ENCODE measurements at places on chromosomes 11 and 22.

DNA sequence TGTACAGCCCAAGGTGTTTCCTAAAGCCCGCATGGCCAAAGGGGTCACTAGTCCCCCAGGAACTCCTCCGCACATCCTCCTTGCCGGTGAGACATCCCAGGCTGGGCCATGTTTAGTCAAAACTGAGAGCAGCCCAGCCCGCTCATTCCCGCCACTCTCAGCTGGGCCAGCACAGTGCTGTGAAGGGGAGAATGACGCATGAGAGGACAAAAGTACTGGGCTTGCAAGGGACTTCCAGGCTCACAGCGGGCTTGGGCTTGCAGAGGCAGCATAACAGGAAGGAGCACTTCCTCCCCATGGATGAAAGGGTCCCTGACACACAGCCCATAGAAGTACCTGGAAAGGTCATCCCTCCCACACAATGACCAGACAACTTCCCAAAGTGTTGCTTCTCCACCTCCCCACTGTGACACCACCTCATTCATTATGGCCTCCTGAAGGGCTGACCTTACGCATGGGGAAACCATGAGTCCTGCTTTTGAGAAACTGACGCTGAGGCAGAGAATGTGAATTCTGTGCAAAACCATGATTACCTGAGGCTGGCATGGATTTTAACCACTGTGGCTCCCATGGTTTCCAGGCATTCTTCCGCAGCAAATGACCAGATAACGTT is 19.1 kb downstream of the ETS1 start:
- DNase-seq = no peak

DNA sequence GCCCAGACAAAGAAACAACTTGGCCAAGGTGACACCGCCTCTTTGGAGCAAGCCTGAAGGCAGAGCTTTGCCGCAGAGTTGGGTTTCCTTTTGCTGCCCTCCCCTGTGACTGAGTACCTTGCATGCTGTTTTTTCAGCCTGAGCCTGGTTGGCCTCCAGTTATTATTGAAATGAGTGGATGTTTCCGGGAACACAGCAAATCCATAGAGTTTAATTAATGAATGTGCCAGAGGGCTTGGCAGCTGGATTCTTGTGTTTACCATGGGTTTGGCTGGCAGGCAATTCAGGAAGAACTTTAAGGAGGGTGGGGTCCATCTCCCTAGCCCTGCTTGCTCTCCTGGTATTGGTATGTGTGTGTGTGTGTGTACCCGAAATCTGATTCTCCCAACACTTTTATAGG is 65.6 kb upstream of the CRYBB3 start:
- no peak for DNase-seq

GRCh38 chr11:129458756-129459535 is 83.3 kb downstream of the BARX2 start:
- DNase-seq = no peak

- DNase-seq = no peak
Observed at GRCh38 chr22:43411869-43412807, at the start of gene MPPED1. Gene MPPED1 (plus strand): TSS chr22:43412014. CDS start chr22:43424986, 12,972 bp downstream.

DNA sequence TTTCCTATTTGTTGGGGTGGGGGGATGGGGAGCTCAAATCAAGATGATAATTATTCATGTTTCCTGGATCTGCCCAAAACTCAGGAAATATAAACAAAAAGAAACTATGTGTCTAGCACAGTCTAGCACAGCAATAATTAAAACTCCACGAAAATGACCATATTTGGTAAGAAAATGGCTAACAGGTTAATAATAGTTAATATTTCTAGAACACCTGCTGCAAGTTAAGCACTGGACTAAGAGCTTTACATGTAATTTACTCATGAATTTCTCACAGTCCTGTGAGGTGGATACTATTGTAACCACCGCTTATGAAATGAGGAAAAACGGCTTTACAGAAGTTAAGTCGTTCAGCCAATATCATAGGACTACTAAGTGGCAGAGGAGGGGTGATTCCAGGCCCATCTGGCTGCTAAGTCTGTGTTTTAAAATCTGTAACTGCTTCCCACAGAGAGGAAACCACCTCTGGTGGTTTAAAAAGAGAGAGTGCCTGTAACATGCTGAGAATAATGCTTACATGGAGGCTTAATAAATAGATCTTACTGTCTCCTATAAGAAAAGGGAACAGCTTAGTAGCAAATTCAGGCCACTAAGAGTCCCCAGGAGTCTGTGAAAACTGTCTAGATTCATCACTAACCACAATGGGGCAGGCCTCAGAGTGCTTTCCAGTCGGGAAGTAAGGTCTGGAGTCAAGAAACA is 11.0 kb upstream of the AMOTL1 start:
- DNase-seq = no peak

DNA sequence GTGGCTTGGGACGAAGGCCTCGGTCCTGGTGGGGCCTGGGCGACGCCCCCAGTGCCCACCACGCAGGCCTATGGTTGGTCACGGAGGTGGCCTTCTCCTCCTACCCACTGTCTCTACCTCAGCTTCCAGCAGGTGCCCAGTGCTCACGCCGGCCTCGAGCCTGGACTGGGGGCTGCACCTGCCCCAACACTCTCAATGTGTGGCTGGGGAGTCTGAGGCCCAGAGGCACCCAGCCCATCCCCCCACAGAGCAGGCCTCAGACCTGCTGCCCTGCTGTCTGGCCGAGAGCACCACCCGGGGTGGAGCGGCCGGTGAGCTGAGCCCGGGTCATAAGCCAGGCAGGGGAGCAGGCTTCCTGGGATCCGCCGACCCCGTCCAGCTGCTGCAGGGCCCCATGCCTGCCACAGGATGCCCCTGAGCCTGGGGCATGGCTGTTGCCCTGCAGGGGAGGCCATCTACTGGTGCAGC is 28.6 kb upstream of the MUC5AC start:
- no peak for DNase-seq

DNA sequence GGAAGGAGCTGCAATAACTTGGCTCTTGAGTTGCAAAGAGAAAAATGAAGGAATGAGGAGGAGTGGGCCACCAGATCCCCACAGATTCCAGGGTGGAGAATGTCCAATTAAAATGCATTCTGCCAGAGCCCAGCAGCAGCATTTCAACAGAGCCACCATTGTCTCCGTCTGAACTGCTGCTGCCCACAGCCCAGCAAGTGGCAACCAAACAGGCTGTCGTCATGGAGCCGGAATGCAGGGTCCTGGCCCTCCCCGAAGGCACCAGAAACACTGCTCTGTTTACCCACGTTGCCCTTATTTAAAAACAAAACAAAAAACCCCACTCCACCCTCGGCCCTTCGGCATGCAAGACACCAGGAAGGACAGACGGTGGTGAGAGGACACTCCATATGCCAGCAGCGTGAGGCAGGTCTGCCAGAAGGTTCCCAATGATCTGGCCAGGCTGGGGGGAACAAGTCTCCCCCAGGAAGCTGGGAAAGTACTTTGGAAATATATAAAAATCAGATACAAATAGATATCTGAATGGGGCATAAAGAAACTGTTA is 32.5 kb downstream of the PLEKHA7 start:
- DNase-seq = no peak

DNA sequence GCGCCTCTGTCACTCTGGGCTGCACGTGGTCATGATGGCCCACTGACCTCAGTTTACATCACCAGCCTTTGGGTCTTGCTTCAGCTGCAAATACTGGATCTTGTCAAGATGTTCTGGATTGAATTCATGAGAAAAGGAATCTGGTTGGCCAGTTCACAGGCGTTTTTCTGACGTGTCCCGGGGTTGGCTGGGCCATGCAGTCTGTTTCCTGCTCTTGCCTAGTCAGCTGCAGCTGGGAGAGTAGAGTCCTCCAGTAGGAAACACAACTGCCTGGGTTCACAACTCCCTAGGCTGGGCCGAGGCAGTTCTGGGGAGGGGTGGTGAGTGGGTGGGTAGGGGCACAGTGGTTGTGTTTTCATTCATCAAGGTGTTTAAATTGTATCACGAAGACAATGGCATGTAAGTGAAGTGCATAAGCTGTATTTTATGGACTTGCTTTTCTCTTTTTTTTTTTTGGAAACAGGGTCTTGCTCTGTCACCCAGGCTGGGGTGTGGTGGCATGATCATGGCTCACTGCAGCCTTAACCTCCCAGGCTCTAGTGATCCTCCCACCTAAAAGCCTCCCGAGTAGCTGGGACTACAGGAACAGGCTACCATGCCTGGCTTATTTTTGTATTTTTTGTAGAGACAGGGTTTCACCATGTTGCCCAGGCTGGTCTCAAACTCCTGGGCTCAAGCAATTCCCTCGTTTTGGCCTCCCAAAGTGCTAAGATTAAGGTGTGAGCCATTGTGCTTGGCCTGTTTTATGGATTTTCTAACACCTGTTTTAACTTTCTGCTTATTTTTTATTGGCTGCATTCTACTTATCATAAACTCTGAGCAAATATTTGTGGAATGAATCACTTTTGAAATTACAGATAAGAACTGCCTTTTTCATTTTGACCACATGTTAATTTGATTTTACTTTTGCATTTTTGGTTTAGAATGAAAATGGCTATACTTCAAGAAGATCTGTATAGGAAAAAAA is 54.0 kb upstream of the PITPNB start:
- no peak for DNase-seq

DNA sequence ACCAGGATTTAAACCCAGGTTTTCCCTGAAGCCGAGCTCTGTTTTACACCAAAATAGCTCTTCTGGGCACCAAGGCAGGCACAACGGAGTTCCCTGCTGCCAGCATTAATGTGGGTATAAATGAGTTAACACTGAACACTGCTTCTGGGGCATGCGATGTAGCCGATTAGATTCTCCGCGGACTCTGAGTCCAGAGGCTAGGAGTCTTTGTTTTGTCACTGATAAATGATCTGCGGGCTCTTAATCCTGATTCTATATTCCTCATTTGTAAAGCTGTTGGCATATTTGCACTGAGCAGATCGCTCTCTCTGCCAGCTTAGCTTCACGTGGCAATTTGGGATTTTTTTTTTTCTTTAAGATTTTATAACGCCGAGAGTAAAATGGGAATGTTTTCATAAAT is 16.8 kb upstream of the LDLRAD3 start:
- no peak for DNase-seq

- DNase-seq = no peak
Observed at GRCh38 chr11:90493379-90493778, 270.5 kb upstream of the CHORDC1 start.

DNA sequence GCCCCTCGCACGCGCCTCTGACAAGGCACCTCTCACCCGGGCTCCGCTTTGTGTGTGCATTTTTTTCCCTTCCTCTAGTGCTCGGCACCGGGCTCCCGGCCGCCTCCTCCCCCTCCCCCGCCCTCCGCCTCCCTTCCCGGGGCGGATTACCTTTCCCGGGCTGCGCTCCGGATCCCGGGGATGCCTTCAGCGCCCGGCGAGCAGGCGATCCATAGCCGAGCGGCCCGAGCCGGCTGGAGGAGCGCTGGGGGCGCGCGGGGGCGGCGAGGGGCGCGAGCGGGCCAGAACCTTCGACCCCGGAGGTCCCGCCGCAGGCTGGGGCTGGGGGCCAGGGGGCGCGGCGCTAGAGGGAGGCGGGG is 282 bp downstream of the MPPED2 start:
- no peak for DNase-seq

DNA sequence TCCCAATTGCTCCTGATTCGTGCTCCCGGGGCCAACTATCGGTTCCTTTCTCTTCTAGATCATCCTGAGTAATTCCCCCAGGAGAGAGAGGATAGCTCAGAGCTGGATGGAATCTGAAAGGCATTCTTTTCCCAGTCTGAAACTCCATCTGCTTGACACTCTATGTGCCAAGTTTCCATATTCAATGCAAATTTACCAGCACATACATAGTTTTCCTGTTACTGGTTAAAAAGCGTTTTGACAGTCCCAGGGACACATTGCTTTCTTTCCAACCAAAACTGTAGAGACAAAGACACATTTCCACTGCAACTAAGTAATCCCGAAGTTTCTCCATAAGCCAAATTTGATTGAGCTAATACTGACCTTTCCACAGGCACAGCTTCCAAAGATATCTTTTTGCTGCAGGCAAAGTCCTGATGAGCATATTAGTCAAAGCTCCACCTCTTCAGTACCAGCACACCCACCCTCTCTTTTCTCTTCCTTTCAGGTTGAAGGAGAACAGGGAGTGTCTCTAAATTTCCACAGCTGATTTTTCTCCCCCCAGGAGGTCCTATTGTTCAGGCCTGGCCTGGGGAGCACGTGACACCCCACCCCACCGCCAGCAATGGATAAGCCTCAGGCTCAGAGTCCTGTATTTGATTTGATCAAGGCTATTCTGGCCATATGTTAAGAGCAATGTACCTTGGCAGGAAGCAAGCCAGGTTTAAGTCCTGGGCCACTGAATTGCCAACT is 9.7 kb upstream of the ANKK1 start:
- no peak for DNase-seq

DNA sequence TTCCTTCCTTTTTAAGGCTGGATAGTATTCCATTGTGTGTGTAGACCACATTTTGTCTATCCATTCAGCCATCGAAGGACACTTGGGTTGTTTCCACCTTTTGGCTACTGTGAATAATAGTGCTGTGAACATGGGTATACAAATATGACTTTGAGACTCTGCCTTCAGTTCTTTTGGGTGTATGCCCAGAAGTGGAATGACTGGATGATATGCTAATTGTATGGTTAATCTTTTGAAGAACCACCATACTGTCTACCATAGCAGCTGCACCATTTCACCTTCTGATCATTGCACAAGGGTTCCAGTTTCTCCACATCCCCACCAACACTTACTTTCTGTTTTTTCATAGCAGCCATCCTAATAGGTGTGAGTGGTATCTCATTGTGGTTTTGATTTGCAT is 30.3 kb downstream of the SGSM1 start:
- no peak for DNase-seq

GRCh38 chr11:83706566-83706965 is 420.4 kb upstream of the CCDC90B start:
- no peak for DNase-seq

DNA sequence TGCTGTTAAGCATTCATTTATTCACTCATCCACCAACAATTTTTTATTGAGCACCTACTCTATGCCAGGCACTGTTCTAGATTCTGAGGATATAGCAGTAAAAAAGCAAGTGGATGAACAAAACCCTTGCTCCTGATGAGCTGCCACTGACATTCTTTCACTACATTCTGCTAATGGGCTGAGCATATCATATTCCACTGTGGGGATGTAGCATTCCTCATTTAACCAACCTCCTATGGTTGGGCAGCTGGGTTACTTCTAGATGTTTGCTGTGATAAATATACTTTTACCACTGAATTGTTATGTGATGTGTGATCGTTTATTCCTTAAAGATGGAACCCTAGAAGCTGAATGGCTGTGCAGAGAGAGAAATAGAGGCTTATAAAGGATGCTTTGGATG is 176.9 kb downstream of the MN1 start:
- DNase-seq = no peak

DNA sequence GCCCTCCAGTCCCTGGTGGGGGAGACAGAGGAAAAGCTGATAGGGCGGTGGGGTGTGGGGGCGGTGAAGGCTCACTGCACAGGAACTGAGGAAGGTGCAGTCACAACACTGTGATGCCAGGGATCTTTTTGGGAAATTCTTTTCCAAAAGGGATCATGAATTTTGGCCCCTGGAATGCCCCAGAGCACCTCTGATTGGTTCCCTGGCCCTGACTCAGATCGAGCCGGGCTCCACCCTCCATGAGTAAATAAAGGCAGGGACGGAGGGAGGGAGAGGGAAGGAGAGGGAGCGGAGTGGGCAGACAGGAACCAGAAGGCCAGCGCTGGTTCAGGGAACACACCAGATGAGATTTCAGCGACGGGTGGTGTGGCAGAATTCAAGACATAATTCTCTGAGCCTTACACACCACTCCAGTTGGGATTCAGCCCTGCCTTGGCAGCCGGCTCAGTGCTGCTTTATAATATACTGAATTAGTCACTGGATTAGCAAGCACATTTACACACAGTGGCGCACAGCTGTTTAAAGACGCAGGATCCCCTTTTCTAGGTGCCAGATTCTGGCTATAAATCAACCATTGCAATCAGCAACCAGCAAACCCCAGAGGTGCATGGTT is 80.3 kb downstream of the ETS1 start:
- peak; percentile 60 for DNase-seq

Measured in CD4-positive, alpha-beta T cell treated with Interleukin-4 for 4 hours (primary cell).